ENCODE measurements at places on chromosomes 12 and 14.
A peak's percentile ranks its signal among the peaks of the same experiment; 100 is the strongest.

DNA sequence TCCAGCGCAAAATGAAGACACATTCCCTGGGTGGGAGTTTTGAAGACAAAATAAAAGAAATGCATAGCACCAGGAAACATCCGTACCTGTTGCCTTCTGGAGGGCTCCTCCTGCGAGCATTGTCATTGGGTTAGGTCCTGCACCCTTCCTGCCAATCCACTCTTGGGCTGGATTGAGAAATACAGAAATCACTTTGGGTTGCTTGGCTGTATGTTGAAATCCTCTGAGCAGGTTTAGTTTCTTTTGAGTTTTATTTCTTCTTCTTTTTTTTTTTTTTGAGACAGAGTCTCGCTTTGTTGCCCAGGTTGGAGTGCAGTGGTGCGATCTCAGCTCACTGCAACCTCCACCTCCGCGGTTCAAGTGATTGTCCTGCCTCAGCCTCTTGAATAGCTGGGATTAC, 67.6 kb downstream of the ARF6 start:
- no peak for DNase-seq

DNA sequence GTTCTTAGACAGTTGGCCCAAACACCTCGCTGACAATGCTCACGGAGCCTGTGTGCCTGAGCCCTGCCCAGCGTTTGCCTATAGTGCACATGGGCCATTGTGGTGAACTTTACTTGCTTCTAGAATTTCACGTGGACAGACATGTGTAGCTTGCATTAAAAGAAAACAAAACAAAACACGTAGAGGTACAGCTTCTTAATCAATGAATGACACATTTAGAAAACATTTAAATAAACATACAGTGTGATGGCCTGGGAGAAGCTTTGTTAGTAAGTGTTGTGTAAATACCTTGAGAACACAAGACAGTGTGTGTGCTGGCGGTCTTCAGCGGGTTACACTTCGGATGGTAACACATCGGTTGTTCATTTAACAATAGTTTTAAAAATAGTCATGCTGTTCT, 38.1 kb downstream of the SMOC1 start:
- no peak for DNase-seq

- DNase-seq: no peak
Measured at GRCh38 chr14:58961045-58961731, 227.3 kb upstream of the DAAM1 start.

DNA sequence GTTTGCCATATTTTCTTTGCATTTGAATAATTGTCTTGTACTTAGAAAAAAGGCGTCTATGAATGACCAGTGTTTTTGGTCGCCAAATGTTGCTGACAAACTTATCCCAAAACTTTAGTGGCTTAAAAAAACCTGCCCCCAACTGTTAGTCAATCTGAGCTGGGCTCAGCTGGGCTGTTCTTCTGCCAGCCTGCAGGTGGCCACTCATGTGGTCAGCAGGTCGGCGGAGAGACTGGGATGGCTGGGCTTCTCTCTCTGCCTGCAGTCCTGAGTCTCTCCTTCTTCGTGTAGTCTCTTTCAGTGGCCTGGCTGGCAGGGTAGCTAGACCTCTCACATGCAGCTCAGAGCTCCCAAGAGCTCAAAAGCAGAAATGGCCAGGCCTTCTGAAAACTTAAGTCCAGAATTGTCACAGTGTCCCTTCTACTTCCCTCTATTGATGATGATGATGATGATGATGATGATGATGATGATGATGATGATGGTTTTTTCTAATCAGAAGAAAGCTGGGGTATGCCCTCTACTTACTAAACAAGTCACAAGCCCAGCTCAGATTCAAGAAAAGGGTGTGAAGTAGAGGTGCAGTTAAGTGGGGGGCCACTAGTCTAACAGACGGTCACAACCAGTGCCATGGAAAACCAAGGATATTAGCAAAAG, 87.9 kb downstream of the PTPN11 start:
- no peak for DNase-seq

- no peak for DNase-seq
Measured at GRCh38 chr12:64699504-64700115, 59.6 kb downstream of the GNS start.

GRCh38 chr12:16473610-16474326, 126.3 kb downstream of the MGST1 start:
- DNase-seq: peak; percentile 9

DNA sequence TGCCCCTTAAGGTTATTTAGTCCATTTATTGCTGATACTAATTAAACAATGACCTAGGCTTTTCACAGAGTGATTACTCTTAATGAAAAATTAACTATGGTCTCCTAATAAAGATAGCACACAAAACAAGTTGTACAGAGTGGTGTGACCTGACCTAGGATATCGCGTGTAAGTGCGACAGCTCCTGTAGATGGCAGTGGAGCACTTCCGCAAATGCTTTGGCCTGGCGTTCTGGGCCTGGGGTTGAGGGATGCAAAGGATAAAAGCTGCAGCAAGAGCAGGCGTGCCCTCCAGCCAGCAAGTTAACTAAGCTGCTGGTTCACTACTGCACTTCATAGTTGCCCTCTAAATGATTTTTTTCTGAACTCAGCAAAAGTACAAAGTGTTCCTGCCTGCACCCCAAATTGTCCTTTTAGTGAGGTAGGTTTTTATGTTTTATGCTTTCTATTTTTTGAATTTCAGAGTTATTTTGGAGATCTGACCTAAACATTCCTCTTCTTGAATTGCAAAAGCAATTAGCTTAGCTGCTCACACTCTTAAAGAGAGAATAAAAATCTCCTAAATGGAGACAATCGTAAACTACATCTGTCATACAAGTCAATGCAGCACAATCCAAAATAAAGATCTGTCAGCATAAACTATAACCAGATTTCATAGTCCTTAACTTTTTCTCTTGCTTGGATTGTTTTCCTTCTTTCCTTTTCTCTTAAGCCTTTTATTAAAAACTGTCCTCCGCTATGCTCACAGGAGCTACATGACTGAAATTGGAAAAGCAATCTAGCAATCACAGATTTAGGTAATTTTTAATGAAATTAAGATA, 379.6 kb downstream of the LRIG3 start:
- DNase-seq: peak; percentile 77

GRCh38 chr14:63026491-63026890, 18.8 kb downstream of the KCNH5 start:
- no peak for DNase-seq

DNA sequence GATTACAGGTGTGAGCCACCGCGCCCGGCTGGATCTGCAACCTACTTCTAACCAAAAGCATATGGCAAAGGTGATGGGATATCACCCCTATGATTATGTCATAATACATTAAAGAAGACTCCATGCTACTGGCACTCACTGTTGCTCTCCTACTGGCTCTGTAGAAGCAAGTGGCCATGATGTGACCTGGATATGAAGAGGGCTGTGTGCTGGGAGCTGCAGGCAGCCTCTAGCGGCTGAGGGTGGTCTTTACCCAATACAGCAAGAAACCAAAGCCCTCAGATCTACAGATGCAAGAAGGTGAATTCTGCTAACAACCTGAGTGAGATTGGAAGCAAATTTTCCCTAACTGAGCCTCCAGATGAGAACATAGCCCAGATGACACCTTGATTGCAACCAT, 34.2 kb upstream of the TRIM9 start:
- no peak for DNase-seq

- no peak for DNase-seq
Measured at GRCh38 chr12:101763246-101763931, 24.1 kb upstream of the SYCP3 start.

- DNase-seq: no peak
Measured at GRCh38 chr14:29738950-29739349, 188.7 kb downstream of the PRKD1 start.
